ENCODE measurements at places on chromosomes 13 and 19.

DNA sequence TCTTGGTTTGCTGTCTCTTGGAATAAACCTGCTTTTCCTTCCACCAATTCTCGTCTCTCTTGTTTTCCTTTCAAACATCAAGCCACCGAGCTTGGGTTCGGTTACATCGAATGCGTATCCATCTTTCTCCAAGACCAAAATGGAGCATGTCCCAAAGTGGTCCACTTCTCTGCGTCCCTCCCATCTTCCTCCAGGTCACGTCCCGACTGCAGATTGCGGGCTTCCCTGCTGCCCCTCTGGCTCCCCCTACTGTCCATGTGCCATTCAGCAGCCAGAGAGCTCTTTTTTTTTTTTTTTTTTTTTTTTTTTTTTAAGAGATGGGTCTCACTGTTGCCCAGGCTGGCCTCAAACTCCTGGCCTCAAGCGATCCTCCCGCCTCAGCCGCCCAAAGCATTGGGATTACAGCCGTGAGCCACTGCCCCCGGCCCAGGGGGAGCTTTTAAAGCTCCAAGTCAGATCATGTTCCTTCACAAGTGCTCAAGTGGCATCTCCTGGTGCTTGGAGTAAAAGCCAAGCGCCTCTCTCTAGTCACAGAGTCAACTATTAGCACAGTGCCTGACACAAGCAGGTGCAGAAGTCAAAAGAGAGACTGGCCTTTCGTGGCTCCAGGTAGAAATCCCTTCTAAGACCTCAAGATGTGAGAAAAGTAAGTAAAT, 10.0 kb downstream of the COL5A3 start:
- DNase-seq: peak; percentile 74

DNA sequence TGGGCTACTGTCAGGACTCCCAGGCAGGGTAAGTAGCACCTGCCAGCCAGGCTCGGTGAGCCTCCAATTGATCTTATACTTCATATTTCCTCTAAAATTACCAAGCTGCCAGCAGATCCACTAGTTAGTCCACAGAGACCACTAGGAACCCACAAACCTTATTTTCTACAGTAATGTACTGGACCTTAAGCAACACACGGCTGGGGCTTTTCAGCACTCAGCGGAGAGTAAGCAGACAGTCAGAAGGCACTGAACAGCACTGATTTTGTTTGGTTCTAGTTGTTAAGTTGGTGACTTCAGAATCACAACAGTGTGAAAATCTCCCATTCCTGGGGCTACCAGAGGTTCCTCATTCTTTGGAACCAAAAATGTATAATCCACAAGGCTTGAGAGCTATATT, 56.1 kb downstream of the MRPL57 start:
- DNase-seq: no peak

GRCh38 chr13:95050800-95051615, 250.2 kb downstream of the ABCC4 start:
- DNase-seq: no peak

DNA sequence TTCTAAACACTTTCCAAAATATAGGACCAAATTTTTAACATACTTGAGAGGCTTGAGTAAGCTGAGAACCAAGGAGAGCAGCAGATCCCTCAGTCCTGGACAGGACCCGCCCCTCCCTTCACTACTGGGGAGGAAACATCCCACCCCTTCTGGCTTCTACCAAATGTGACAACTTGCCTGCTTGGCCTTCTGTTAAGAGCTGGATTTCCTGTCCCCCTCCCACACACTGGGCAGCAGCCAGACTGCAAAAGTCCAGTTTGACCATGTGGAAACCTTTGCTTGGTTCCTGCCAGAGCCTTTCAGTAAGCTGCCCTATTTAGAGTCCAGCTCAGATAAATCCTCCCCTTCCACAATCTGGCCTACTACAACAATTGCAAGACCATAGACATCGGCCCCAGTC, 84.3 kb downstream of the FGF14 start:
- DNase-seq: no peak

GRCh38 chr19:48867746-48868113, 687 bp downstream of the PLEKHA4 start:
- DNase-seq: no peak

Measured in common myeloid progenitor, CD34-positive (primary cell).